Adrenal gland (tissue), 19 donors: ENCODE measurements at places on chromosomes 2 and 18. TPM values are rescaled to one million over a fixed set of nuclear protein-coding genes. Genes with fewer than 3 reads are reported as not detected.

TRIM43B gene
- polyA plus RNA-seq, result not detected

DNA sequence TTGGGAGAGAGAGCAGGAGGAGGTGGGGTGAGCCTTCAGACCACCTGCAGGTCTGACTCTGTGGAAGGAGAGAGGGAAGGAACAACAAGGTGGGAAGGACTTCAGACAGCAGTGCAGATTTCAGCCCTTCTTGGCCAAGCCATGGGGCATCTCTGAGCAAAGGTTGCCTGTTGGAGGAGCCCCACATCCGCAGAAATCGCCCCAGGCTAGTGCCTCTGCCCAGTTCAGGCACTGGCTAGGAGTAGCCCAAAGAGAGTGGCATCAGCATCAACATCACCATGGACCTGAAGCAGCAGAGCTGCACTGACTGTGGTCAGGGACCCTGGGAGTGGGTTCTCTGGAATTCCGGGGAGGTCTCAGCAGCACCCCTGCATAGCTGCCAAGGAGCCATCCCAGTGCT lies 10.2 kb downstream of the GPR55 start:
- DNase-seq, result no peak

ASPRV1 gene
- 3.5 TPM for polyA plus RNA-seq

DNA sequence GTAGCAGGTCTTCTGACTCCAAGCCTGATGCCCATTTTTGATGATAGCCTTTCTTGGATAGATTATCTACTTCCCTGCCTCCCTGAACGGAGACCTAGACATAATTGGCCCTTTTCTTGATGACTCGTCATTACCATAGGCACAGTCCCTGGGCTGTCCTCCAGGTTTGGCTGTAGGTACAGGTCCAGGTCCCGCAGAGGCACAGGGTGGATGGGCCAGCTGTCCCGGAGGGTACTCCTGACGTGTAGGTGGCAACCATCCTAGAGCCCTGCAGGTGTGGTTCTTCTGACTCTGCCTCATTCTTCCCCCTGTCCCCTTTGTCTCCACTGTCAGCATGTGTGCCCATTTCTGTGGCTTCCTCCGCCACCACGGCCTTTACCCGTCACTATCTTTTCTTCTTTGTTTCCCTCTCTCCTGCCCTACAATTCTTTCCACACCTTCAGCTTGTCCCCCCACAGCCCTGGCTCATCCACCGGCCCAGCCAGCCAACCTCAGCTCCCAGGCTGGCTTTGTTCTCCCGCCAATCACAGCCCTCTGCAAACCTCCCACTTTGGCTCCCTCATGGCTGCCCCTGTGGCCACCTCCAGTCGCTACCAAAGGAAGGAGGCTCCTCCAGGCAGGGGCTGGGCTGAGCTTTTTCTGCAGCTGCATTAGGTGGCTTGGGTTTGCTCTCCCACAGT lies 102.8 kb downstream of the SMAD7 start:
- no peak for DNase-seq

PLGLB2 gene
- polyA plus RNA-seq, result 13.6 TPM

- no peak for DNase-seq
Observed at GRCh38 chr18:35183886-35184285, 56.9 kb upstream of the ZNF397 start.

APLF gene
- polyA plus RNA-seq, result 1.1 TPM

GRCh38 chr2:47160660-47161059 lies 5.6 kb upstream of the STPG4 start:
- no peak for DNase-seq

GRCh38 chr18:60391571-60392226 lies 19.1 kb upstream of the MC4R start:
- no peak for DNase-seq

GAD1 gene
- 18.3 TPM for polyA plus RNA-seq

B3GNT7 gene
- 11.6 TPM for polyA plus RNA-seq

GRCh38 chr2:86623043-86623493 lies 597 bp downstream of the RNF103 start:
- DNase-seq, result peak; percentile 52

GRCh38 chr2:178413472-178414265 lies 37.3 kb downstream of the PRKRA start:
- peak; percentile 72 for DNase-seq

DNA sequence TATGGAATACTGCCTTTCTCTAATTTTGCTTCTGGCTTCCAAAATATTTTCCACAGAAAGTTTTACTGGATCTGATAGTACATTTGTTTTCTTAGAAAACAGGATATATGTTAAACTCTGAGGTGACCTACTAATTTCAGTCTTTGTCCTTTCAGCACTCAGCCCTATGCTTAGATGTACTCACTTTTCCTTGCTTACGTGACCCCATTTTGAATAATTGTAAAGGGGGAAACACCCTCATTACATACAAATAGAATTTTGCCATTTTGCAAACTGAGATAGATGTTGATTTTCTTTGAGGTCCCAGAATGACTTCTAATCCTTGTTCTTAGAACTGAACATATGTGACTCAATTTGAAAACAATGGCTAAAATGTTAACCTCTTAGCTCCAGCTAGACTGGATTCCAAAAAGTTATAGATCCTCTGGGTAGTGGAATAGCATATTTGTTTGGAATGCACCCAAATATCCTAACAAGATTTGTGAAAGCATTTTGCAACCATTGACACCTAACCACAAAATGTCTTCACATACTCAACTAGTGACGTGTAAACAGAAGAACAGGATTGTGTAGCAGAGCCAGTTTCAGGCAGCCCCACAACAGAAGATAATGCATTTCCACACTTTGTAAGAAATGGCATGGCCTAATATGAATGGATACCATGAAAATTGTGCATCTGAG lies 44.8 kb upstream of the EHBP1 start:
- DNase-seq, result no peak
